ENCODE measurements at places on chromosomes 7 and 10.

GRCh38 chr10:70234668-70235447, 1.6 kb upstream of the PPA1 start:
- no peak for DNase-seq

- no peak for DNase-seq
These were observed 96.5 kb upstream of the NAMPT start for GRCh38 chr7:106381252-106381651.

- DNase-seq: no peak
These were observed 146.6 kb downstream of the LCOR start for GRCh38 chr10:96978621-96979154.

GRCh38 chr7:104096683-104097082, 107.2 kb upstream of the RELN start:
- no peak for DNase-seq

DNA sequence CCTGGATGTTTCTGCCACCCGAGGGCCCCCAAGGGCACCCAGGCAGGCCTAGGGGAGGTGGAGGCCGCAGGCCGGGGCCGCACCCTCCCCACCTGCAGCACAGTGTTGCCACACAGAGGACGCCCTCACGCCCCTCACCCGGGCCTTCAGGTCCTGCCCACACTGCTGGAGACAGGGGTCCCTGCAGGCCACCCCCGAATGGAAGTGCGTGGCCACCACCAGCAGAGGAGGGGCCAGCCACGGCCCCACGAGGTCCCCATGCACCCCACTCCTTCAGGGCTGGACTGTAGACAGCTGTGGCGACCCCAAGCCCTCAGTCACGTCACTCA, 35.4 kb downstream of the ADAP1 start:
- peak; percentile 38 for DNase-seq

- DNase-seq: no peak
These were observed 212.4 kb upstream of the YAE1 start for GRCh38 chr7:39353615-39354376.

DNA sequence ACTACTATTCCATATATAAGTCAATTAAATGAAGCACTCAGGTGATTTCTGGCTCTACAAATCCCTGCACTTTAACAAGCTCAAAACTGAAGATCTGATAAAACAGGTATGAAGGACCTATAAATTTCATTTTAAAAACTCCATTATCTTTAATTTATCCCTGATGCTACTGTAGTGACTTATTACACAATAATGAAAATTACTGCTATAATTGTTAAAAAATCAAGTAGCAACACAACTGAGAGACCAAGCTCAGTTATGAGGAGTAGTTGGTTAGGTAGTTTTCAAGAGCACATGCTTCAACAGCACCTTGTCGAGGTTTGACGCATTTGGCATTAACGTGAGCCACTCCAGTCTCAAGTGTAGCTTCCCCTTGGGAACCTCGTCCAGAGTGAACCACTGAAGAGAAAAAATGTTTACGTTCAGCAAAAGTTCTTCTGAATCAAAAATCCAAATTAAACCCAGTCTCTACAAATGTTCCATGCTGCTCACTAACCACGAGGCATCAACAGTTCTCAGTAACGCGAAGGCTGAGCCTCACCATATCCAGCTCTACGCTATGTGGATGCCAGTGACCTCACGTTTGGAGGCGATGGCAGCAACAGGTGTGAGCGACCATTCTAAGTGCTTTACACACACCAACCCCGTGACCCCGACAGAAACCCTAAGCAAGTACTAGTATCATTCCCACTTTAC, 55.3 kb upstream of the NCAPG2 start:
- DNase-seq: no peak

DNA sequence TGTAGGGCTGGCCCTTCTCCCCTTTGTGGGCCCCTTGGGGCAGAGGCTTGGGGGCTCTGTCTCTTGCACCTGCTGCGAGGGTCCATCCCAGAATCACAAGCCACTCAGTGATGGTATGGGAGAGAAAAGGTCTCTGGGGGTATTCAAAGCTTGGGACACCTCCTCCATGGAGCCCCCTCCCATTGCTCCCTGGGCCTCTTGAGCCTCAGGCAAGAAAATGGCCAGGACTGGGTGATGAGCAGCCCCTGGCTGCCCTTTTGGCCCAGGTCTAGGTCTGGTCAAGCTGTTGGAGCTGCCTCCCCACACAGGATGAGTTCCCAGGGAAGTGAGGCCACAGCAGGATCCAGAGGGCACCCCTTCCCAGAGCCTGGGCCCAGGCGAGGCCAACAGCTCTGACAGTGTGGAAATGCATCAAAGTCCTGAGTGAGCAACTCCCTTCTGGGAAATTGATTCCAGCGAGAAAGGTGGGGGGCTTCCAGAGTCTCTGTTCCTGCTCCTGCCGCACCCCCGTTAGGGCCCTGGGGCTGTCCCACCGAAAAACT, 3.4 kb upstream of the MYL7 start:
- no peak for DNase-seq

DNA sequence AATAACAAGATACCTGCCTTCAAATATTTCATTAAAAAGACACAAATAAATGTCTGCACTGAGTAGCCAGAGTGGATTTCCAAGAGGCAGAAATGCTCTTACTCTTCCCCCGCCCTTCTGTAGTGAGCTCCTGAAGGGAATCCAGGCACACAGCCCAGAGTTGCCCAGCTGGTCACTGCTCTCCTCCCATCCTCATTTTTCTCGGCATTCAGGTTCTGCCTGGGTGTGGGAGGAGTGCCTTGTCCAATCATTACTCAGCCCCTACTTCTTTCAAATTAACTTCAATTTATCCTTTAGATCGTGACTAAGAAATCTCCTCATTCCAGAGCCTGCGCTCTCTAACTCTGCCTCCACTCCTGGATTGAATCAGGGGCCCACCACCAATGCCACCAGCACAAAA, 12.2 kb downstream of the CCDC6 start:
- DNase-seq: peak; percentile 76

GRCh38 chr10:51139176-51139575, 64.9 kb downstream of the PRKG1 start:
- no peak for DNase-seq

- no peak for DNase-seq
These were observed 16.3 kb downstream of the ELMO1 start for GRCh38 chr7:37432281-37432920.

DNA sequence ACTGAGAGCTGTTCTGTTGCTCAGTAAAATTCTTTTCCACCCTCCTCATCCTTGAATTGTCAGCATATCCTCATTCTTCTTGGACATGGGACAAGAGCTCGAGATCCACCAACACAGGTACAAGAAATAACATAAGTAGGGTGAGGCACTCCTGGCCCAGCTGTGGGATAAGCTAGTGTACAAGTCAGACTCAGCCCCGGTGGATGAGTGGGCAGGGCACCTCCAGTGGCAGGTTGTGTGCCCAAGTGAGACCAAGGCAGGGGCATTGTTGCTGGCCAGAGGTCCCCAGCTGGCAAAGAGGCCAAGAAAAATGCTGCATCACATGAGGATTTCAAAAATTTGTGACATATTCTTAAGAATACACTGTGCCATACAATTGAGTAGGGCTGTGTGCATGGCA, 402.0 kb upstream of the ZWINT start:
- DNase-seq: no peak

DNA sequence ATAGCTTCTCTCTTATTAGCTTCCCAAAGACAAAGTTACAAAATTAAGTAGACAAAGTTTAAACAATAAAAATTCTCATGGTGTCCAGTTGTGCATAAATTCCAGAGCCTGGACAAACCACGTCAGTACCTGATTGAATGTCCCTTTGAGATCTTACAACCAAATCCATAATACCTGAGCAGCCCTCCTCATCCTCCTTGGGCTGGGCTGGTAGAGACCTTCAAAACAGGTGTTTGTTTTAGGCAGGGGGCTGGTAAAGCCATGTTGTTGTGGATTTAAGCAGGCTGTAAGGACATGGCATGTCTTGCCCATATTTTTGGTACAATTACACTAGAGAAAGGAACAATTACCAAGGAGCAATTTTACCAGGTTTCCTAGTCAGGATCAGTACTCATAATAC, 2.1 kb downstream of the IFIT5 start:
- DNase-seq: no peak

- no peak for DNase-seq
These were observed 111.7 kb upstream of the BTBD16 start for GRCh38 chr10:122159141-122159970.

GRCh38 chr10:24901686-24902399, 50.6 kb downstream of the PRTFDC1 start:
- DNase-seq: peak; percentile 77

GRCh38 chr7:36707898-36708297, 16.4 kb downstream of the AOAH start:
- no peak for DNase-seq

DNA sequence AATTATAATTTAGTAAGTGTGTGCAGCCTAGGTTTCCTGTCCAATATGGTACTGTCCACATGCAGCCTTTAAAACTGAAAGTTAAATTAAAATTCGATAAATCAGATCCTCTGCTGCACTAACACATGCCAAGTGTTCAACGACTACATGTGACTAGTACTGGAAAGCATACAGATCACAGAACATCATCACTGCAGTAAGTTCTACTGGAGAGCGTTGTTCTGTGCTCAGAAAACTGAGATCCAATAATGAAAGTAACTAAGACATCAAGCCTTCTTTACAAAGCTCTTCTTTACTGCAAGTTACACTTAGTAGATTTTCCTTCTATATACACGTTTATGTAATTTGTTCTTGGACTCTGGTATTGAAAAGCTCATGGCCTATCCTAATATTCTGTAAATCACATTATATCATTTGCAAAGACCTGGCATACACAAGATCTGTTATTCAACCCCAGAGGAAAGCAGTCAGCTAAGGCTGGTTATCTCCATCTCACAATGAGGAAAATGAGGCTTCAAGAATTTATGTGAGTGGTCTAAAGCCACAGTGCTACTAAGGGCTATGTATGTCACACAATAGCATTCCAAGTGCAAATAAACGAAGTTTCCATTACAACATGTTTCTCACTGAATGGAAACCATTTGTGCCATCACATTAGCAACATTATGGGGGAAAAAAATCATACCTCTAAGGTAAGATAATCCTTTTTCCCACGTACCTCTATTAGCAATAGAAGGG, 77.6 kb downstream of the VPS41 start:
- DNase-seq: no peak

DNA sequence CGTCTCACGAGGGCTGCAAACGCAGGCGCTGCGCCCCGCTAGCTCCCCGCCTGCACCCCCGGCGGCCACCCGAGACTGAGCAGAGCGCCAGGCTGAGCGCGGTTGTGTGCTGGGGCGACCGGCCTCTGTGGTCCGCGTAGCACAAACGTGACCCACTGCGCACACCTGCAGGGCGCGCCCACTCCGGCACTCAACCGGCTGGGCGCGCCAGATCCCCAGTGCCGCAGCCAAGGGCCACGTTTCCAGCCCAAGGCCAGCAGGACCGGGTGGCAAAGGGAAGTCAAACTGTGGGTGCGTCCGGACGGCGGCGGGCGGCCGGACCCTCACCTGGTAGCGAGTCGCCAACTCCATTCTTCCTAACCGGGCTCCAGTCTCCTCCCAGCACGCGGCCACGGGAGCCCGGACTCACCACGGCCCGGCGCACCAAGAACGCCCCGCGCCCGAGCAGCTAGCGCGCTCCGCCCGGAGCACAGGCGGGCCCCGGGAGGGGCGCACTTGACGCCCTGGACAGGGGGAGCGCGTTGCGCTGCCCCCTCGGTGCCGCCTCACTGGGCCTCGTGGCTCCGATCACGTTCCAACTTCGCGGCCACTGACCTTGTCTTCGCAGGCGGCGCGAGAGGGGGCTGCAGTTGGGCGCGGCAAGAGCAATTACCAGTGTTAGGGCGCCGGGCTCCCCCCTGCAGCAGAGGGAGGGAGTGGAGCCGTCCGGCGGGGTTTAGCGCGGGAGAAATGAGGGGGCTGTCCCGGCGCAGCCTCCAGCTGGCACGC, at the start of gene CDCA7L:
Gene CDCA7L (minus strand): TSS at position 446 of the 768 bp plus-strand sequence. CDS start 95 bp downstream, at position 351.
- DNase-seq: peak; percentile 35

GRCh38 chr7:81776948-81777630, 7.2 kb upstream of the HGF start:
- DNase-seq: no peak

DNA sequence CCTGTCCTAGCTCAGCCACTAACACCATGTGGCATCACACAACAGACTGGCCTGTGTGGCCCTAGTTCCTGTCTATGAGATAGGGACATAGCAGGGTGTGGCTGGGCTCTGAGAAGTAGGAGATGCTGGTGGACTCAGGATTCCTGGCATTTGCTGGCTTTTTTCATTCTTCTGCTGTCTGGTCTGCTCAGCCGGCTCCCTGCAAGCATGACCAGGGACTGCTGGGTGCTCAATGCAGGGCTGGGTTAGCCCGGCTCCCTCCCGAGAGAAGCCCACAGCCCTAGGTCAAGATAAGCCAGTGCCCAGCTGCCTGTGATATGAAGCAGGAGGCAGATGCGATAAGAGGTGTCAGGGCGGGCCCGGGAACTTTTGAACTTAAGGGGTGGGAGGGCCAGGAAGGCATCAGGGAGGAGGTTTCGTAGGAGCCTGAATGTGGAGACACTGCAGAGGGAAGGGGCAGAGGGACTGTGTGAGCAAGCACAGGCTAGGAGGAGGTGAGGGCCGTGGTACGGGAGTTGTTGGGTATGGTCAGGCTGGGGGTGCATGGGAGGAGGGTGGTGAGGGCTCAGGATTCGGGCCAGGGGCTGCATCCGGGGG, 3.5 kb downstream of the AQP1 start:
- DNase-seq: no peak

- DNase-seq: no peak
These were observed 8.8 kb downstream of the DLX5 start for GRCh38 chr7:97015756-97016380.

- no peak for DNase-seq
These were observed 28.2 kb downstream of the MTERF1 start for GRCh38 chr7:91852263-91852741.

- no peak for DNase-seq
These were observed 902.8 kb downstream of the LRMDA start for GRCh38 chr10:76334255-76334654.

- no peak for DNase-seq
These were observed 676.9 kb downstream of the SUGCT start for GRCh38 chr7:40811666-40812065.

GRCh38 chr7:46007990-46008643, 87.0 kb upstream of the IGFBP3 start:
- DNase-seq: no peak

DNA sequence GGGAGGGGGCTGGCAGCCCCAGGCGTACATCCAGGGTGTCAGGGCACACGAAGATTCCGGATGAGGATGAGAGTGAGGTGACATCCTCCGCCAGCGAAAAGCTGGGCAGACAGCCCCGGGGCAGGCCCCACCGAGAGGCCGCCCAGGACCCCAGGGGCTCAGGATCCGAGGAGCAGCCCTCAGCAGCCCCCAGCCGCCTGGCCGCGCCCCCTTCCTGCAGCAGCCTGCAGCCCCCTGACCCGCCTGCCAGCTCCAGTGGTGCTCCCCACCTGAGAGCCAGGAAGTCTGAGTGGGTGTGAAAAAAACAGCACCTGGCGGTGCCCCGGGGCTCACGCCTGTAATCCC, 3.2 kb downstream of the GJD4 start:
- DNase-seq: no peak

GRCh38 chr7:154242709-154243108, 190.5 kb downstream of the DPP6 start:
- no peak for DNase-seq

DNA sequence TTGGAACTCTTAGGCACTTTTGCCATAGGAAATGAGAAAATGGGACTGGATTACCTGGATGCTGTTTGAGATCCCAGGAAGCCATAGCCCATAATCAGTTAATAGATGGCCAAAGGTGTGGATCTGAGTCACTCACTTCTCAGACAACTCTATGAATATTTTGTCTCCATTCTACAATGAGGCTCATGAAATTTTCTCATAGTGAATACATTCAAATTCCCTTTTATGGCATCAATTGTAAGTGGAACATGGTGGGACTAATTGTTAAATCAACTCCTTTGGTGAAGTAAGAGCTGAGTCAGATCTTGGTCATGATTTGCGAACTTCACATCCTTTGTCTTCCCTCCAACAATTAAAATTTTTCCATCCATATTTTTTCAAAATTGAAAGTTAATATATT, 222.1 kb downstream of the ARL4A start:
- DNase-seq: no peak

Data from dorsolateral prefrontal cortex (tissue), 122 donors.